ENCODE measurements at places on chromosomes 4 and X.

- peak; percentile 80 for DNase-seq
Observed at GRCh38 chr4:37246891-37247290, 2.3 kb downstream of the NWD2 start.

DNA sequence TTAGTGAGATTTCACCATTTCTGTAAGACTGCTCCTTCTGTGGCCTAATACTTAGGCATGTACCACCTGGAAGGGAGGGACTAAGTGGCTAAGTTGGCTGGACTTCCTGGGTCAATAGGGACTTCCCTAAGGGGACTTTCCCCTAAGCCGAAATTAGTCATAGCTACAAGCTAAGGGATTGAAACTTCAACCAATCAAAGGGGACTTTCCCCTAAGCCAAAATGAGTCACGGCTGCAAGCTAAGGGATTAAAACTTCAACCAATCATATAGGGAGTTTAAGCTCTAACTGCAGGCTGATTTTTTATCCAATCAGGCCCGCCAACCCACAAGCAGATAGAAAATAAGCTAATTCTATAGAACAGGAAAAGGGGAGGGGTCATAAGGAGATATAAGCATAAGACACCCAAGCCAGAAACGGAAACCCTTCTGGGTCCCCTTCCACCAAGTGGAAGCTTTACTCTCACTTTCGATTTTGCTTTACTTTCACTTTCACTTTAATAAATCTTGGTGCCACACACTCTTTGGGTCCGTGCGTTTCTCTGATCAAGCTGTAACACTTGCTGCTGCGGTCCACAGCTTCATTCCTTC, 382.8 kb downstream of the KLHL4 start:
- DNase-seq, result no peak

DNA sequence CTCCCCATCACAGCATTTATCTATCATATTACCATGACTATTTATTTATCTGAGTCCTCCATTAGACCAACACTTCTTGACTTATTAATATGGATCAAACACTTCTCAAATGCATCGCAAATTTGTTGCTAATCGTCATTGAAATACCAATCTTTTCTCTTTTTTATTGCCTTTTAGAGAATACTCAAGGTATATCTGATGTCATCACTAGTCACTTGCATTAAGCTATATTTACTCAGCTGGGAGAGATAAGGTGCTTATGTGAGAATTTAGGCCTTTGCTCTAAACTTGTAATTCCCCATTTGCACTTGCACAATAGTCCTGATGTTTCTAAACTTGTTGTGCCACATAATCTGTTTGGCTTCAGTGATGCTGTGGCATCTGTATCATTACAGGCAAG, 95.0 kb downstream of the RASGEF1B start:
- DNase-seq, result no peak

GRCh38 chr4:48064349-48064748, 47.8 kb downstream of the NIPAL1 start:
- no peak for DNase-seq

- DNase-seq, result peak; percentile 59
Observed at GRCh38 chrX:69121321-69122000, 43.8 kb downstream of the PJA1 start.

GRCh38 chr4:147480891-147481576, at the start of gene EDNRA:
Gene EDNRA, plus strand, starts transcription at chr4:147481097. Its CDS starts 4,585 bp downstream, at chr4:147485682.
- no peak for DNase-seq

- DNase-seq, result no peak
Observed at GRCh38 chr4:139954512-139954911, 199.5 kb downstream of the MAML3 start.

- no peak for DNase-seq
Observed at GRCh38 chrX:55210931-55211677, 9.0 kb upstream of the PAGE5 start.

- no peak for DNase-seq
Observed at GRCh38 chr4:42519803-42520417, 122.6 kb downstream of the SHISA3 start.

- DNase-seq, result no peak
Observed at GRCh38 chr4:78058591-78059523, 1.7 kb downstream of the FRAS1 start.

GRCh38 chr4:7377223-7377865, 57.4 kb downstream of the PSAPL1 start:
- no peak for DNase-seq

DNA sequence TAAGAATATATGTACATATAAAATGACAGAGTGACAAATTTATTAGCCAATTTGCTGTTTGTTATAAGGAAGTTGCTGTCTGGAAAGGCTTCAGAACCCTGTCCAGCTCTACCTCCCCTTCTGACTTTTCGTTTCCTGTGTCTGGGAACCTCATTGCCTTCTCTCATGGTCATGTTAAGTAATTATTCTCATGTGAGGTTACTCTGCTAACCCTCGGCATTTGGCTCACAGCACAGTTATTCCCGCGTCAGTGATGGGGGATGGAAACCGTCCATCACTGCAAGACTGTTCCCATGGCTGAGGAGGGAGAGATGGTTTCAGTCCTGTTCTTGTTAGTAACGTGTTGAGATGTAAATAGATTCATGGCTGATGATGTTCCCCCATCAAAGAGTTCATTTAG, 11.9 kb downstream of the EDNRA start:
- DNase-seq, result no peak

GRCh38 chrX:30275498-30275897, 28.6 kb downstream of the MAGEB1 start:
- DNase-seq, result no peak

- no peak for DNase-seq
Observed at GRCh38 chr4:113637823-113638561, 123.5 kb downstream of the CAMK2D start.

DNA sequence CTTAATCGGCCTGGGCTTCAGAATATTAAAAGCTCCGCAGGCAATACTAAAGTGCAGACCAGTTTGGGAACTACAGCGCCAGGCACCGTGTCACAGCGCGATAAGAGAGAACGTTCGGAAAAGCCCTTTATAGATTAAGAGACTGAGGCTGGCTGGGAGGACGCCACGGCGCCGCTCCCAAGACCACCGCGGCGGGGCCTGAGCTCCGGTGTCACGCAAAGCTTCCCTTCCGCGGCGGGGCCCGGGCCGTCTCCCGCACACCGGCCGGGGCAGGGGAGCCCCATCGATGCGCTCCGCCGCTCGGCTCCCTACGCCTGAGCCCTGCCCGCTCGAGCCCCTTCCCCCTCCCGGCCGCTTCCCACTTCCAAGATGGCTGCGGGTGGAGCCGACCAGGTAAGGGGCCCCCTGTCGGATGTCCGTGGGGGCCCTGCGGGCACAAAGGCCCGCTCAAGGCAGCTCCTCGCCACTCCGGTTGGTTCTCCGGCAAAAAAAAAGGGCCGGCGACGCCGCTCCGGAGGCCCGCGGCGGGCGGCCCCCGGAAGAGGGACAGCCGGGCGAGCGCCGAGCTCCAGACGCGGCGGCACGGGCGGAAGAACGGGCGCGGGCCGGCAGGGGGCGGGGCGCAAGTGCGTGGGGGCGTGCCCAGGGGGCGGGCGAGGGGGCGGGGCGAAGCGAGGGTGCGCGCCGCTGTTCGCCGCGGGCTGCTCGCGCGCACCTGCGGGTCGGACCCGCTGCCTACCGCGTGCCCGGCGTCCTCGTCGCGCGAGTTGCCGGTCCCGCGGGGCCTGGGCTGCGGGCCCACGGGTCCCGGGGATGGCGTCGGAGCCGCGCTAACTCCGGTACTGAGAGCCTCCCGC, at the start of gene TBC1D14:
Gene TBC1D14 (plus strand): TSS at position 714 of the 857 bp plus-strand sequence. CDS start 13,564 bp downstream, outside the sequence.
- DNase-seq, result no peak

GRCh38 chr4:124868495-124868894, 156.0 kb upstream of the ANKRD50 start:
- DNase-seq, result no peak

DNA sequence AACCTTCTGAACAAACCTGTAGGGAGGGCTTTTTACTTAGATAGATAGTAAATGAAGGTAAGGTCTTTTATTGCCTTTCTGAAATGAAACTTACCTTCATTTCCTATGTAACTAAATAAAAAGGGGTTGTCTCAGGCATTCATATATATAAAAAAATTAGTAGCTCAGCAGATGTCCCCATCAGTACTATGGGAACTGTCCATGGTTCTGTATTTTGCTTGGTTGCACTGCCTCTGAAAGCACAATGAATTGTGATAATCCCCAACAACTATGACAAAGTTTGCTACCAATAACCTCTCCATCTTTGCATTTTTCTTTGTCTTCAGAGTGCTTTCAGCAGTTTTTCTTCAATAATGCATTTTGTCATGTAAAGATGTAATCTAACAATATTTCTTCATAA, 222.4 kb downstream of the SLIT2 start:
- no peak for DNase-seq

GRCh38 chr4:101596781-101597552, 193.6 kb upstream of the BANK1 start:
- DNase-seq, result no peak

GRCh38 chr4:24858550-24858949, 54.3 kb downstream of the CCDC149 start:
- DNase-seq, result no peak

DNA sequence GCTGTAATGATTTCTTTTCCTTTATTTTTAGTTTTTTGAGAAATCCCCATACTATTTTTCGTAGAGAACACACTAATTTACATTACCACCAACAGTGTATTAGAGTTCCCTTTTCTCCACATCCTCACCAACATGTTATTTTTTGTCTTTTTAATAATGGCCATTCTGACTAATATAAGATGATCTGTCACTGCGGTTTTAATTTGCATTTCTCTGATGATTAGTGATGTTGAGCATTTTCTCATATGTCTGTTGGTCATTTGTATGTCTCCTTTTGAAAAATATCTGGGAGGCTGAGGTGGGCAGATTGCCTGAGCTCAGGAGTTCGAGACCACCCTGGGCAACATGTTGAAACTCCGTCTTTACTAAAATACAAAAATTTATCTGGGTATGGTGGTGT, 30.2 kb downstream of the SPINK2 start:
- DNase-seq, result no peak

DNA sequence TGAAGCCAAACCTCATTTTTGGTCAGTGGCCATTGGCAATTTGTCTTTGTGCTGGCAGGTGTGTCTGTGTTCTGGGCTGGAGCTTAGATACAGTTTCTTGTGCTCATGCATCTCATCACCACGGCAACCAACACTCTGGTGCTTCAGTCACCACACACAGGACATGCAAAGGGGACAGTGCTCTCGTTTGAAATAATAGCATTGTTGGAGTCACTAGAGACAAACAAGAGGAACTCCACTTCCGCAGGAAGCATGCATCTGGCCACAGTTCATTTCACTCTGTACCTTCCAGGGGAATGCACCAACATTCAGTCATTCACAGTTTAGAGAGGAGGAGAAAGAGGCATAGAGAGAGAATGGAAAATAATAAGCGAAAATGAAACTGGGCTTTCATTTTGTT, 267.4 kb downstream of the ANK2 start:
- DNase-seq, result no peak

- no peak for DNase-seq
Observed at GRCh38 chr4:170109586-170110284, 20.0 kb upstream of the AADAT start.

DNA sequence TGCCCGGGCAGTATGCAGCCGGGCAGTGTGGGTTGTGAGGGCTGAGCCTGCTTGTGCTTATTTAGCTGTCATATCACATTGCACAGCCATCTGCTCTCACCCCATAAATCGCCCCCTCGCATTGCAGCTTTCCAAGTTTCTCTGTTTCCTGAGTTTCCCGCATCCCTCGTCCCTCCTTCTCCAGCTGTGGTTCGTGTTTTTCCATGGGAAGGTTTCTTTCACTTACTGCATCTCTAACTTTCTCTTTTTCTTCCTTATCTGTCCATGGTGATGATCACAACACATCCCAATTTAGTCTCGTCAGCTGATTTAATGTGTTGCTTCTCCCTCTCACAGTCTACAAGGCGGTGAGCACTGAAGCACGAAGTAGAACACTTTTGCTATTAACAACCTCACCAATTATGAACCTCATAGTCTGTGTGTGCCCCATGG, 118.1 kb downstream of the ENPP6 start:
- peak; percentile 29 for DNase-seq

DNA sequence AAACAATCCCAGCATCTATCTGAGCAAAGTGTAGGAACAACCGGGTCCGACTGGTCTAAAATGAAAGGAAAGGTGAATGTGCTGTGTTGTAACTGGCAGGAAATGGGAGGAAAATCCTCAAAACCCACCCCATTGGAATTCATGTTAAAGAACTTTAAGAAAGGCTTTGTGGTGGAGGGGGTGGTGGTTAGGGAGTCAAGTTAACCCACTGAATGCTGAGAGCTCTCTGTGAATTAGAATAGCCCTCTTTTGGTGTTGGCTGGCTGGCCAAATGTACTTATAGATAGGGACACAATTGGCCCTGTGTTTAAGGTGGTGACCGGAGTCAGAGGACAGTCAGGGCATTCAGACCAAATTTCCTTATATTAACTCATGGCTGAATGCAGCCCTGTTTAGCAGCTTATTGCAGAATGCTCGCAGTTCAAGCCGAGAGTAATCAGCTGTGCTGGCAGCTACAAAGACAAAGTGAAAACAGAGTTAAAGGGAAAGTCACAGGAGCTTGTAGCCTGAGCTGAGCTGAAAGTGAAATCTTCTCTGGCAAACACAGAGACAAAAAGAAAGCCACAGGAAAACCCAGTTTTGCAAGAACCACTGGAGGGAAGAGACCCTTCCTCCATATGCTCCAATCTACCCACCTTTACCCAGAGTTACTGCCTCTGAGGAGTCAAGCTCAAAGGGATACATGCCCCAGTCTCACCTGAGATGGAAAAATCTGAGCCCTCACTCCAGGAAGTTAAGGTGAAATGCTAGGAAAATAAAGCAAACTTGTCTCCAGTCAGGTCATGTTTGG, 38.5 kb upstream of the UGT2B7 start:
- no peak for DNase-seq

GRCh38 chr4:108352664-108353308, 184.1 kb upstream of the LEF1 start:
- no peak for DNase-seq

DNA sequence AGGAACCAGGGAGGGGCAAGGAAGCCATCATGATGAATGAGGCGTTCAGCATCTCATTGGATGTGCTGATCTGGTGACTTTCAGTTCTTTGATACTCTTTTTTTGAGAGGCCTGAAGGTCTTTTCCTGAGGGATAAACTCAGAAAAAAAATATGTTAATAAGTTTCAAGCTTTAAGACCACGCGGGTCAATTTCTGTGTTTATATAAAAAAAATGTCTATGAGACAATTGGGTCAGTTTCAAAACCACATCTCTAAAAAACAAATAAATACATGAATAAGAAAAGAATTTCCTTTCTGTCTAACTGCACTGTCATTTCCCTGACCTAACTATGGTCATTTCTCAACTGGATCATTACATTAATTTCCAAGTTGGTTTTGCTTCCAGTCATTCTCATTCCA, 62.6 kb downstream of the TRIML1 start:
- no peak for DNase-seq

DNA sequence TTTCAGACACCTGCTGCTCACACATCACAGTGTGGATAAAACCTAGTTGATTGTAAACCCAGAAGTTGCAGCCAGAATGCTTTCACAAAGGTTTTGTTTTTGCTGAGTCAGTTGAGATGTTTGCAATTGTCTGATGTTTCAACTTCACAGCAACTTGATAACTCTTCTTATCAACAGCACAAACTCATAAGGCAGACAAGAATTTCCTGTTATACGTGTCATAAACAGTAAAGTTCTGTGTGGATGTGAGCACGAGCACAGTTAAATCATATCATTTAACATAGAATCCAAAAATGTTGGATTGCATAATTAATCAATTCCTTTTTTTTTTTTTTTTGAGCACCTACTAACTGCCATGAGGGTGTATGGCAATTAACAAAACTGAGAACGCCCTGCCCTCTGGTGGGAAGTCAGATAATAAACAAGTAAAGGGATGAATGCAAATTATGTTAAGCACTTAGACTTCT, 512.2 kb downstream of the PDHA2 start:
- DNase-seq, result no peak

GRCh38 chr4:182768838-182769237, 148.3 kb downstream of the DCTD start:
- DNase-seq, result no peak

Measured in NCI-H524 treated with DMSO at 0.1 percent for 48 hours (cell line).